GM23338 (cell line): ENCODE measurements at places on chromosomes 12 and 14.
A peak's percentile ranks its signal among the peaks of the same experiment; 100 is the strongest.

GRCh38 chr12:31300783-31301182 lies 25.2 kb downstream of the SINHCAF start:
- no peak for DNase-seq

GRCh38 chr14:55053500-55053899 lies 2.1 kb downstream of the MAPK1IP1L start:
- DNase-seq, result no peak

DNA sequence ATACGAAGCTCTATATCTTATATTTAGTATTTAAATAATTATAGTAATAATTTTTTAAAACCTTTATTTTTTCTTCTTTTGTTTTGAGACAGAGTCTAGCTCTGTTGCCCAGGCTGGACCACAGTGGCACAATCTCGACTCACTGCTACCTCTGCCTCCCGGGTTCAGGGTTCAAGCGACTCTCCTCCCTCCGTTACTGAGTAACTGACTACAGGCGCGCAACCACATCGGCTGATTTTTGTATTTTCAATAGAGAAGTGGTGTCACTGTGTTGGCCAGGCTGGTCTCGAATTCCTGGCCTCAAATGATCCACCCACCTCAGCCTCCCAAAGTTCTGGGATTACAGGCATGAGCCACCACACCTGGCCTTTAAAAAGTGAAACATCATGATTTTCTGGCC lies 13.0 kb upstream of the WNK1 start:
- DNase-seq, result no peak

GRCh38 chr14:69318901-69319475 lies 59.0 kb downstream of the GALNT16 start:
- no peak for DNase-seq

- no peak for DNase-seq
Measured at GRCh38 chr12:2320841-2321240, 268.1 kb downstream of the CACNA1C start.

GRCh38 chr14:60250257-60251035 lies 1.4 kb downstream of the PPM1A start:
- peak; percentile 23 for DNase-seq

DNA sequence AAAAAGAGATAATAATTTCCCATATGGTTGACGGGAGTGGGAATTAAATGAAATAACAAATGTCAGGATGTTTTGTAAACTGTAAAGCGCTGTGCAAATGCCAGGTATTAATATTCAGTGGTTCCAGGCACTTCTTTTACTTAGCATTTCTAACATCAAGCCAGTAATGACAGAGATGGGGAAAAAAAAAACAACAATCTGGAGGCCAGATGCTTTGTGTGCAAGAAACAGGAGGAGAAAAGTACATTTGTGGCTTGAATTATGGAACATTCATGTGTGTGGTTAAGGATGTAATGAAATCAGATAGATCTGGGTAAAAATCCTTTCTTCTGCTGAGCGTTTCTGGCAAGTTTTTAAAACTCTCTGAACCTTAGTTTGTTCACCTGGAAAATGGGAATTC lies 509.6 kb downstream of the FUT8 start:
- DNase-seq, result no peak

DNA sequence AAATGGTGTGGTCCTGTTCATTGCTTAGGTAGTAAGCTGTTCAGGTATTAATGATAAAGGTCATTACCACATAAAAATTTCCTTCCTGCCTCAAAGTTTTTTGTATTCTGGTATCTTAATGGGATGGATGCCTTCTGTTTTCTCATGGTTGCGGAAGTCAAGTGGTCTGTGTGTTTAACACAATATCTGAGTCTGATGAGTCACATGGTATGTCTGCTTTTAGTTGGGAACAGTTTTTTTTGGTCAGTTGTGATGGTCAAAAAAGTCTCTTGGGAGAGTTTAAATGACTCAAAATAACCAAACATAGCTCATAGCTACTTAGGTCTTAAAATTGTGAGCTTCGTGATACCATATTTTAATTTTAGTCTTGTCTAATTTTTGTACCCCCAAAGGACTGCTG lies 40.7 kb downstream of the STK38L start:
- DNase-seq, result no peak

DNA sequence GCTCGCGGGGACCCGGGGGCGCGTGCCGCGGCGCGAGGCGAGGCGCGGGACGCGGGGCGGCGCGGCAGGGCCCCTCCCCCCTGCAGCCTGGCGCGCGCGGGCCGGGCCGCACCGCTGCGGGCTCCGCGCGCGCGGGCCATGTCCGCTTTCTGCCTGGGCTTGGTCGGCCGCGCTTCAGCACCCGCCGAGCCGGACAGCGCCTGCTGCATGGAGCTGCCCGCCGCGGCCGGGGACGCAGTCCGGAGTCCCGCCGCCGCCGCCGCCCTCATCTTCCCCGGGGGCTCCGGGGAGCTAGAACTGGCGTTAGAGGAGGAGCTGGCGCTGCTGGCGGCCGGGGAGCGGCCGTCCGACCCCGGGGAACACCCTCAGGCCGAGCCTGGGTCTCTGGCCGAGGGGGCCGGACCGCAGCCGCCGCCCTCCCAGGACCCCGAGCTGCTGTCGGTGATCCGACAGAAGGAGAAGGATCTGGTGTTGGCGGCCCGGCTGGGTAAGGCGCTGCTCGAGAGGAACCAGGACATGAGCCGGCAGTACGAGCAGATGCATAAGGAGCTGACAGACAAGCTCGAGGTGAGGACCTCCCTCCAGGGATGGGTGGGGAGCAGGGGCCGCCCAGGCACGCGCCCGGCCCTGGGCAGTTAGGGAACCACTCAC lies 820 bp downstream of the BICDL1 start:
- DNase-seq, result peak; percentile 87

DNA sequence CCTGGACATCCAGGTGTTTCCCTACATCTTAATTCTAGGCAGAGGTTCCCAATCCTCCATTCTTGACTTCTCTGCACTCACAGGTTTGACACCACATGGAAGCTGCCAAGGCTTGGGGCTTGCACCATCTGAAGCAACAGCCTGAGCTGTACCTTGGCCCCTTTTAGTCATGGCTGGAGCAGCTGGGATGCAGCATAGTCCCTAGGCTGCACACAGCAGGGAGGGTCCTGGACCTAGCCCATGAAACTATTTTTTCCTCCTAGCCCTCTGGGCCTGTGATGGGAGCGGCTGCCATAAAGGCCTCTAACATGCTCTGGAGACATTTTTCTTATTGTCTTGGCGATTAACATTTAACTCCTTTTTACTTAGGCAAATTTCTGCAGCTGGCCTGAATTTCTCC lies 417.2 kb upstream of the FLRT2 start:
- no peak for DNase-seq

DNA sequence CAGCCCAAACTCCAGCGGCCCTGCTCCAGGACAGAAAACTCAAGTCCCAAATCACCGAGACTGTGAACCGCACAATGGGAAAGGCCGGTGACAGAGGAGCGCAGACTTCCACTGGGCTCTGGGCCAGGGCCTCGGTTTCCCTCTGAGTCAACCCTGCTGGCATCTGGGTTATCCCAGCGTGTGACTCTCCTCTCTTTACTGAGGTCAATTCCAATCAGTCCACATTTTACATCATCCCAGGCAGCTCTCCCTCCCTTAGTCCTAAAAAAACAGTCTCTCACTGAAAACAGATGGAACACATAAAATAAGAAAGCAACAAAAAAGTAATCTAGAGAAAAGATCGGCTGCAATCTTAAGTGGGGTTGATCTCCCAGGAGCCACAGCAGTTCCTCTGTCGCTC lies 36.9 kb downstream of the ITPK1 start:
- DNase-seq, result no peak

GRCh38 chr14:63401646-63402045 lies 82.9 kb upstream of the GPHB5 start:
- DNase-seq, result no peak

DNA sequence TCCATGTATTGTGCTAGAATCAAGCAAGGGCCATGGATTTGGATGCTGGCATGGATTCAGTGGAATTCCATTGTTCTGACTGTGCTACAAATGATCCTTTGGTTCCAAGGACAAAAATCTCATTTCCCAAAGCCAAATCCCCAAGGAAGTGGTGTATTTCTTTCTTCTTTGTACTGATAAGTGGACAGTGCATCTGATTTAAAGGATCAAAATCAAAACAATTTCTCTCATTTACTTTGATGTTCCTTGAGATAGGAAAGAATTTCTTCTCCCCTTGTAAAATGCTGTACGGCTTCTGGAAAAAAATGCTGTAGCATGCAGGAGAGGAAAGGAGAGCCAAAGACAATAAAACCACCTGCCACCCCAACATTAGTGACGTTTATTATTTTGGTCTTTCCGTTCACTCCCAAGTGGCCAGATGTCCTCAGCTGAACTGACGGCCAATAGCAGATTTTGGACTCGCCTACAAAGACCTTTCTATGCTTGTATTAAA lies 185.7 kb downstream of the PRKD1 start:
- no peak for DNase-seq

- no peak for DNase-seq
Measured at GRCh38 chr12:124867401-124867930, 3.8 kb upstream of the SCARB1 start.

DNA sequence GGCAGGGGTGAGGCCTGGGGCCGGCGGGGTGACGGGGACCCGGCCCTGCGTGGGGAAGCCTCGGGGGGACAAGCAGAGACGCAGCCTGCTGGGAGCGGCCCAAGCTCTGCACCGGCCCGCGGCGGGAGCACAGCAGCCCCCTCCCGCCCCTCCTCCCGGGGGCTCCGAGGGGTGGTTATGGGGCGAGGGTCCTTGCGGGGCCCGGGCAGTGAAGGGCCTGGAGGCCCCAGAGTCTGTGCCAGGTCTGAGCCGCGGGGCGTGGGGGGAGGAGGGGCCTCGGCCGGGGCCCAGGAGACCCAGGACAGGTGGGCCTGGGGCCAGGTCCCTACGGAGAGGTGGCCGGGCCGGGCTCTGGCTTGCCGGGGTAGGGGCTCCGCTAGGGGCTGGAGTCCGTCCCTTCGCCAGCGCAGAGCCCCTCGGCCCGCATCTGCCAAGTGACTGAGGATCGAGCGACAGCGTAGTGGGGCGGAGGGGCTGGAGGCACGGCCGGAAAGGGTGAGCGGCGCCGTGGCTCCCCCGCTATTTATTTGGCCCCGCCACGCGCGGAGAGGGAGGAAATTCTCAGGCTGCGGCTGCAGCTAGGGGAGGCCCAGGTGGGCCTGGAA lies 495 bp downstream of the TMEM121 start:
- peak; percentile 37 for DNase-seq

DNA sequence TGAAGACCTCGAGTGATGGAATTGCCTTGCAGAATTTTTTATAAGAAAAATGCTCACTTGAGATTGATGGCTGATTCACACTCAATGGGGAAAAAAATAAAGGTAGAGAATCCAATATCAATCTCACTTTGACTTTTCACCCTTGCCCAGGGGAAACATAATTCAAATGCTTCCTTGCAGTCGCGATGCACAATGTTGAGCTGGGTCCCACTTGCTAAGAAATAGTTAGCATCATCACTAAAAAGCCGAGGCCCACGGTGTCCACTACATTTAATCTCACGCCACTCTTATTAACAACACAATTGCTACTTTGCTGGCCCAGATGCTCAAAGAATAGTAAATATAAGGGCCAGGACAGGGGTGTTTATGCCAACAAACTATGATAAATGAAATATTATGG lies 223.4 kb downstream of the SPTSSA start:
- no peak for DNase-seq

- DNase-seq, result peak; percentile 73
Measured at GRCh38 chr12:80195074-80195726, 95.9 kb downstream of the OTOGL start.

- DNase-seq, result no peak
Measured at GRCh38 chr12:7068240-7068993, 7.9 kb downstream of the C1S start.

GRCh38 chr14:28243600-28243999 lies 523.0 kb upstream of the FOXG1 start:
- DNase-seq, result peak; percentile 30
